ENCODE measurements at places on chromosomes 1 and 21.
A peak's percentile ranks its signal among the peaks of the same experiment; 100 is the strongest.

- DNase-seq, result no peak
These were observed 59.7 kb downstream of the ATP1A1 start for GRCh38 chr1:116432655-116433265.

GRCh38 chr21:42640486-42640885 is 12.9 kb upstream of the PDE9A start:
- DNase-seq, result peak; percentile 13

GRCh38 chr1:156033011-156033410 is 12.3 kb upstream of the SSR2 start:
- no peak for DNase-seq

- peak; percentile 29 for DNase-seq
These were observed 2.7 kb upstream of the KCNJ9 start for GRCh38 chr1:160078512-160079195.

- no peak for DNase-seq
These were observed 13.3 kb upstream of the GLIS1 start for GRCh38 chr1:53752281-53752680.

GRCh38 chr1:169110689-169111447 is 4.4 kb downstream of the ATP1B1 start:
- peak; percentile 55 for DNase-seq

DNA sequence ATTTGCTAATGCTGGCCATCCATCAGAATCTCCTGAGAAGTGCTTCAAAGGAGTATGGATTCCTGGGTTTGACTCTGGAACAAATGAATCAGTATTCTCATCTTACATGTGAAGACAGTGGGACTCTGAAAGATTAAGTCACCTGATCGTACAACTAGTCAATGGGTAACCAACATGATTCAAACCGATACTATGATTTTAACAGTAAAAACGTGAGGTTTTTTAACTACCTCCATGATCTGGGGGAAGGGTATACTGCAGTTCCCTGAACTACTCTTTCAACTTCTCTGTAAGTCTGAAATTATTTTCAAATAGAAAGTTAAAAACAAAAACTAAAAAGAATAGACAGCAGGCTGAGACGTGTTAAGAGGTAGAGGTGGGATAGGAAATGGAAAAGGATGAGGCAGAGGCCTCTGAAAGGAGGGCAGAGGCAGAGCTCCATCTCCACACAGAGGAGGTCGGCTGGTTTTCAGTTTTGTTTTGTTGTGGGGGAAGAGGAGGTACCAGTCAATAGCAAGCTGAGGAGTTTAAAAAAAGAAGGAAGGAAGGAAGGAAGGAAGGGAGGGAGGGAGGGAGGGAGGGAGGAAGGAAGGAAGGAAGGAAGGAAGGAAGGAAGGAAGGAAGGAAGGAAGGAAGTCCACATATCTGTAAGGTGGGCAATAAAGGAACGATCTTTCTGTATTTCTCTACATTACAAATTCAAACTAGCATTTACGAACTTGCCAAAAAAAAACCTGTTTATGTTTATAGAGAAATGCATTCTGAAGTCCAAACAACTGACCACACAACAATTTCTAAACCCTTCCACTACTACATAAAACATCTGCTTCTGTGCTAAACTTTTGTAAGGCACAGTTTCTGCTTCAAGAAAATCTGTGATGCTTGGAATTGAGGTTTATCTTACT is 213.1 kb downstream of the RERE start:
- DNase-seq, result no peak

- DNase-seq, result no peak
These were observed 613.3 kb upstream of the PLXNA2 start for GRCh38 chr1:208857465-208857864.

- no peak for DNase-seq
These were observed at the start of gene SIM2 for GRCh38 chr21:36698981-36699545. SIM2 (plus strand) TSS chr21:36699115; CDS start chr21:36699747, 632 bp downstream.

DNA sequence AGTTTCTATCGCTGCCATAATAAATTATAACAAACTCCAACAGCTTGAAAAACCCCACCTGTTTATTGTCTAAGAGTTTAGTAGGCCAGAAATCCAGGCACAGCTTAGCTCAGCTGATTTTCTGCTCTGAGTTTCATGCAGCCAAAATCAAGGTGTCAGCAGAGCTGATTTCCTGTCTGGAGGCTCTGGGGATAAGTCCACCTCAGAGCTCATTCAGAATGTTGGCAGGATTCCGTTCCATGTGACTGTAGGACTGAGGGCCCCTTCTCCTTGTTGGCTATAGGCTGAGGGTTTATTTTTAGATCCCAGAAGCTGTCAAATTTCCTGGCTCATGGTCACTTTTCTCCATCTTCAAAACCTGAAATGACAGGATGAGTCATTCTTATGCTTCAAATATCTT is 91.6 kb upstream of the CHODL start:
- DNase-seq, result no peak

DNA sequence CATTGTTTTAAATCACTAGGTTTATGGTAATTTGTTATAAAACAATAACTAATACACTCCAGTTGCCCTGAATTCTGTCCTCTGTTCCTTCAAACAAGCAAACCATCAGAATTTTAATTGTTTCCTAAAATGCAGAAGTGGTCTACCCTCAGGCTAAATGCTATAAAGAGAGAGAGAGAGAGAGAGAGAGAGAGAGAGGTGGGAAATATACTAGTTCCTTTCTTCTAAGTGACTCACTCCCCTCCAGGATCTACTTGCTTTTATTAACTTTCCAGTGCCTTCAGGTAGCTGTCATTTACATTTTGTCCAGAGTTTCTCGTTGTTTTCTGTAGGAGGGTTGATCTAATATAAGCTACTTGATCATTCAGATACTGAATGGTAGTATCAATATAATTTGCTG is 26.4 kb downstream of the LRRC53 start:
- no peak for DNase-seq

DNA sequence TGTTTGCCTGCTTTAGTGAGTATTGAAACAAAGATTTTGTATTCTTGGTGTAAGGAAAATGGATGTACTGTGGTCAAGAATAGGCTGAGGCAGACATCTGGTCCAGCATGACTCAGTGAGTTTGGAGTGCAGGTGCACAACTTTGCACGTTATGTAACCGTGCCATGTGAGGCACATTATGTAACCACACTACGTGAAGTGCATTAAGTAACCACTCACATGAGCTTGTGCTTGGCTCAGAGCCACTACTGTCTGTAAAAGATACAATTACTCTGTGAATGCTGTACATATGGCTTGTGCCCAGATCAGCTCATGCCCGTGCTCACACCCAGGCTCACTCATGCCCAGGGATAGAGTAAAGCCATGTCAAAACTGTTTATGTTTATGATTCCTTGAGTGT is 216.8 kb downstream of the CTH start:
- no peak for DNase-seq

GRCh38 chr1:96281491-96281890 is 440.1 kb upstream of the PTBP2 start:
- no peak for DNase-seq

DNA sequence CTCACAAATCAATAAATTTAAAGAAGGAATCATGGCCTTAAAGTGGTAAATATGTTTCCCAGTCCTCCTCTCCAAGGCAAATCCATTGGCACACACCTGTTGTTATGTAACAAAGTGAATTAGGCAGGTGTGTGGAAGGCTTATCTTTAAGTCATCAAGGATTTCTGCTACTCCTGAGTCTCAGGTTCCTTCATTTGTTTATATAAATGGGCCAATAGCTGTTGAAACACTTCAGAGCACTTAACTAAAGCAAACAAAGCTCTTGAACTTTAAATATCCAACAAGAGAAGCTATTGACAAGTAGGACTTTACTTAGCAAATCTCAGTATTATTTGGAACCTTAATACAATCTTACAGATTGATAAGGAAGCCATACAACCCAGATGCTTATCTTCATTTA is 99.3 kb upstream of the ESRRG start:
- no peak for DNase-seq

DNA sequence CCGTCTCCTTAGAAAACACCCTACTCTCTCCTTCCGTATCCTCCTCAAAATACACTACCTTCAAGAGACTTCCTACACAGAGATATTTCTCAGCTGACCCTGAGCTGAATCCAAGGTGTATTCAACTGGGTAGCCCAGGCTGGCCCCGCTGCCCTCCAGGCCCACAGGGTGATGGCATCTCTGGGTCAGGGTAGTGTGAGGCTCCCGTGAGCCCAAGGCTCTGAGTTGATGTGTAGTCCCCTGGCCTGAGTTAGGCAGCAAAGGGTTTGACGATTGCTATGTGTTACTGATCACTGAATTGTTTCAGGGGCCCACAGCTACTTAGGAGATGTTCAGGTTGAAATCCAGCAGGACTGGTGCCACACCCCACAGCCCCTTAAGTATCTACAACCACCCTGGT is 6.7 kb downstream of the INAVA start:
- DNase-seq, result no peak

- DNase-seq, result no peak
These were observed 30.9 kb downstream of the LGR6 start for GRCh38 chr1:202224453-202224852.

DNA sequence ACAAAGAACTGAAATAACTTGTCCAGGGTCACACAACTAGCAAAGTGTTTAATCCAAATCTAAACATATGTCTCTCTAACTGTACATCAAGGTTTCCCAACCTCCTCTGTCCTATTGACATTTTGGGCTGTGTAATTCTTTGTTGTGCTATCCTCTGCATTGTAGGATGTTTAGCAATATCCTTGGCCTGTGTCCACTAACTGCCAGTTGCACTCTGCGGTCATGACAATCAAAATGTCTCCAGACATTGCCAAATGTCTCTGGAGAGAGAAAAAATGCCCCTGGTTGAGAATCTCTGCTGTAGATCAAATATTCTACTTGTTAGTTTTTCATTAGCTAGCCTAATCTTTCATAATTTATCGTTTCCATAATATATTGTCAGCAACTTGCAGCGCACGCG is 353.4 kb upstream of the NEGR1 start:
- no peak for DNase-seq

DNA sequence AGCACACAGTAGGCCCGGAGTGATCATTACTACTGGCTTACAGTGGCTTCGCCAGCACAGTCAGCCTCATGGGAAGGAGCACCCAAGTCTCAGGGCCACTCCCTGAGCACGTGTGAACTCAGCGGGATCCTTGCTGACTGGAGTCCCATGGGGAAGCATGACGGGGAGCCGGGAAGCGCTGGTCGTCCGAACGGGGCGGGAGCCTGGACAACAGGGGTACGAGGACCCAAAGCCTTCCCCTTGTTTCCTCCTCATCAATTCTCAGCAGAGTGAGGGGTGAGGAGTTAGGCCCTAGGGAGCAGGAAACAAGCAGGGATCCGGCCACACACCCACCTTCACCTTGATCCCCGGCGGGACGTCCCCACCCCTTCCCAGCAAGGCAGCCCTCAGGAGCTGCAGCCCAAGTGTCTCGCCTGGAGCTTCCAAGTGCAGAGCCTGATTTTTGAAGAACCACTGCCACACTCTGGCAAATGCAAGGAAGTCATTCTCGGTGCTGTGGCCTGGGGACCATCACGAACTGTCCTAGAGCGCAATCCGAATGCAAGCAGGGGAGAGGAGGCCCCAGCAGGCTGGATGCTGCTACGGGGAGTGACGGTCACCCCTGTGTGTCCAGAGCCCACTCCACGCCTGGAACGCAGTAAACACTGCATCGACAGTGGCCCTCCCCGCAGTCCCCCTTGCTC is 35.5 kb downstream of the TOMM20 start:
- DNase-seq, result peak; percentile 65

DNA sequence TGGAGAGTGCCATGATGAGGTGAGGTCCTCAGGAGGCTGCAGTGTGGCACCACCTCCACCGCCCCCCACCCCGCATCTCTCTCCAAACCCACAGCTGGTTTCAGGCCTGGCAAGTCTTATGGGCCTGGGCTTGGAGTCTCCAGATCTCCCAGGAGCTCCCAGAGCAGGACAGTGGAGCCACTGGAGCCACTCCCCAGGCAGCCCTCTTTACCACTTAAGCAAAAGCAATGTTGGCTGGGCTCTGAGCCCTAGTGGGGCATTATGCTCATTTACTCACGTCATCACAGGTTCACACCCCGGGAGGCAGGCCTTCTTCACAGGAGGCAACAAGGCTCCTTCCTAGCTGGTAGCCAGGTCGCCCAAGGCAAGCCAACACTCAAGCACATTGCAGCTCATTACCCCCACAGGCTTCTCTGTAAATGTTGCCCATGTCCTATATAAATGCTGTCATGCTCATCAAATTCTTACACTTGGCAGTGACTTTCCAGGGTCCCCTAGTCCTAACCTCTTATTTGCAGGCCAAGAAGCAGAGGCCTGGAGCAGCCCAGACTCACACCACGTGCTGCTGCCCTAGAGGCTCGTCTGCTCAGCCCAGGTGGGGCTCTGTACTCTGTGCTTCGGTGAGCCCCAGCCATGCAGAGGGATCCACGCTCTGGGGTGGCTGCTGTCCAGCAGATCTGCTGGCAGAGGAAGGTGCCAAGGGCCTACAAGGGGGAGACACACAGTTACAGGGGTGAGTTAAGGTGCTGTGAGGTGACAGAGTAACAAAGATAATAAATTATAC is 459.3 kb downstream of the MATN1 start:
- DNase-seq, result peak; percentile 93

DNA sequence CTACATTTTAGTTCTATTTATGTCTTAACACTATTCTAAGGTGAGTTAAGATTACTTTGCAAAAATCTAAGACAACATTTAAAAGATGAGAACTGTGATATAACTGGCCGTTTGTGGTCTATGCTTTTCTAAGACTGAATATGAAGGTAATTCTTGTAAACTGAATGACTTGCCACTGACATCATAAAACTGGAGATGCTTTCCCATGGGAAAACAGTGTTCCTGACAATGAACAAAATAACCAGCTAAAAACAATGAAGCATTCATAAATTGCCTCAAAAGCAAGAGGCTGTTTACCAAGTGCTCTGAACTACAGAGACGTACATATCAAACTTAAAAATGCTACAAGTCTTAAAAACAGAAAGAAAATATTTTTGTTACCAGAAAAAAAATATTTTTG is 54.7 kb downstream of the APP start:
- no peak for DNase-seq

- no peak for DNase-seq
These were observed 574.2 kb downstream of the NUF2 start for GRCh38 chr1:163896001-163896400.

GRCh38 chr1:77051425-77051824 is 167.8 kb downstream of the PIGK start:
- no peak for DNase-seq

DNA sequence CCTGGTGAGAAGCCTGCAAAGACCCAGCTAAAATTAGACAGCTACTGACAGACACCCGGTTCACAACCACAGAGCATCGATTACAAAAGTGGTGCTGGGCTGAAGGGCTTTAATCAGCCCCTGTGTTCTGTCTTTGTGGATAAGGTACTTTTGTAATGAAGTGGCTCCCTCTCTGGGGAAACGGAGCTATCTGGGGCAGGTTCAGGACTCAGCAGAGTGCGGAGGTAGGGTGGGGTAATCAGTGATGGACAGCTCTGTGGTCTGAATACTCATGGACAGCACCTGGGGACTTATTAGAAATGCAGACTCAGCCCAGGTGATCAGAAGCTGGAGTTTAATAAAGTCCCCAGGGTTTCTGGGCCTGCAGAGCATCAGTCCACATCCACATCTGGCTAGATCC is 152.0 kb downstream of the MATN1 start:
- no peak for DNase-seq

GRCh38 chr1:10781137-10781536 is 15.3 kb downstream of the CASZ1 start:
- no peak for DNase-seq

- DNase-seq, result no peak
These were observed 364 bp upstream of the BCAR3 start for GRCh38 chr1:93681989-93682412.

GRCh38 chr1:229184066-229184465 is 86.8 kb upstream of the RAB4A start:
- DNase-seq, result peak; percentile 88
